ENCODE measurements at places on chromosomes 1 and 21. TPM values are rescaled to one million over a fixed set of nuclear protein-coding genes. Genes with fewer than 3 reads are reported as not detected.

The PCSK9 gene
- total RNA-seq: 2.6 TPM

DNA sequence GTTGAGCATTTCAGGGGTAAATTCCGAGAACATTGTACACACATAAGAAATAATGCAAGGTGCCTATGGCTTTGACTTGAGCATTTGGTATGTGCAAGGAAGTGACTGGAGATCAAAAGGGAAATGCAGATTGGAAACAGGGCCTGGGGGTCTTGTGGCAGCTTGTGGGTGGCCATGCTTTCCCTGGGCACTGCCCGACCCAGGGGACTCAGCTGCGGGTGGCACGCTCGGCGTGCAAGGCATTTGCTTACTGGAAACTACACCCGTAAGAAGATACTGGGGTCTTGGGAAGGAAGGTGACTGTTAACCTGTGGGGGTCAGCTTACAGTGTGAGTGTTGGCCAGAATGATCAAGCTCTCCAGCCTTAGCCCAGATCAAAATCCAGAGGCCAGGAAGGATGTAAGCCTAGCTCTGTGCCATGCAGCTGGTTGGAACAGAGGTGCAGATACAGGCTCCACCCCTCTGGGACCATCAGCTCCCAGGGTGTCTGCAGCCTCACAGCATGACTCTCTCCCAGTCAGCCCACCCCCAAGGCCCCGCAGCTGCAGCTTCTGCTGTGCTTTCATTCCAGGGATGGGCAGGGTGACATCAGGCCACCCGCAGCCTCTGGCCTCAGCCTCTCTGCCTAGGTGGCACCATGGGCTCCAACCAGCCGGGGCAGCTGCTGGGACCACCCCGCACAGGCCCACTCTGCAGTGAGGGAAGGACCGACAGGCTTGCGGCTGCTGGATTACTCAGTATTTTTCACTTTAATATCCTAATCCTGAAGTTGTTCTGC, 55.1 kb downstream of the KIF26B start:
- DNase-seq: no peak

DNA sequence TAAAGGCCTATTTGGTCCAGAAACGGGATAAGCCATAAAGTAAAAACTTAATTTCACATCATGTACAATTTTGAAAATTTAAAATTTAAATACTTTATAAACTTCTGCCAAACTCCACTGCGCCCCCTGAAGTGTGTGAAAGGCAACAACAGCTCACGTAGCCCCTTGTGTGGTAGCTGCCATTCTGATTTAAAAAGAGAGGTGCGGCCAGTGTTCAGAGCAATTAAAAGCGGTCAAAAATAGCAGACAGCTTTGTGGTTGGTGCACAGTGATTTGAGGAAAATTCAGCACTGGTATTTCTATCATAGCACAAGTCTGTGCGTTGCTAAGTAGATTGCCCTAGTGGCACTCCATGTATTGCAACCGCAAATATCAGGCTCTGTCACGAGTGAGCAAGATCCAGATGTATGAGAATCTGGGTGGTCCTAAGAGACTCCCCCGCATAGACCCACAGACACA, 122.5 kb downstream of the ATG4C start:
- no peak for DNase-seq

- DNase-seq: no peak
Measured at GRCh38 chr1:87129038-87129437, 199.6 kb upstream of the LMO4 start.

DNA sequence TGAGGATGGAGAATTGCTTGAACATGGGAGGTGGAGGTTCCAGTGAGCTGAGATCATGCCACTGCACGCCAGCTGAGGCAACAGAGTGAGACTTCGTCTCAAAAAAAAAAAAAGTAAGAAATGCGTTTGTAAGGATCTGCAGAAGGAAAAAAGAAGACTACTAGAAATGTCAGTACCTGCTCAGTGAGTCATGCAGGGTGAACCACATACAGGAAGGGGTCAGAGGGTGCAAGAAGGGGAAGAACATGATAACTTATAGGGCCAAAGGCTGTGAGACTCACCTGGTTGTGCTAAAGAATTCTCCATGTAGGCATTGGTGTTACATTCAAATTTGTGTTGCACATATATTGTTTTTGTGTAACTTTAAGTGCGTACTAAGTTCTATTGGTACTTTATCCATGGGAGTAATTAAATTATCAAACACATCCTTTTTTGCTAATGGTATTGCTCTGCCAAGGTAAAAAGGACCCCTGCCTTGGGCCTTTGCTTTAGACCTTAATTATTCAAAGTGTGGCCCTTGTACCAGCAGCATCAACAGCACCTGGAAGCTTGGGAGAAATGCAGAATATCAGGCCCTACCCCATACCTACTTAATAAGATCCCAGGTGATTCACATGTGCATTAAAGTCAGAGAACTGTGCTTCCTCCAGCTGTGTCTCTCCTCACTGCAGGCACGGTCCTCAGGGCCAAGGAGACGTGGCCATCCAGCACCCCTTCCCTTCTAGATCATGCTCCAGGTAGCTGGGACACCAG, 96.4 kb upstream of the PPP2R5A start:
- no peak for DNase-seq

The RGS7 gene
- 1.5 TPM for total RNA-seq

The SYNC gene
- 30.4 TPM for total RNA-seq

The CSTB gene
- 18.9 TPM for total RNA-seq

DNA sequence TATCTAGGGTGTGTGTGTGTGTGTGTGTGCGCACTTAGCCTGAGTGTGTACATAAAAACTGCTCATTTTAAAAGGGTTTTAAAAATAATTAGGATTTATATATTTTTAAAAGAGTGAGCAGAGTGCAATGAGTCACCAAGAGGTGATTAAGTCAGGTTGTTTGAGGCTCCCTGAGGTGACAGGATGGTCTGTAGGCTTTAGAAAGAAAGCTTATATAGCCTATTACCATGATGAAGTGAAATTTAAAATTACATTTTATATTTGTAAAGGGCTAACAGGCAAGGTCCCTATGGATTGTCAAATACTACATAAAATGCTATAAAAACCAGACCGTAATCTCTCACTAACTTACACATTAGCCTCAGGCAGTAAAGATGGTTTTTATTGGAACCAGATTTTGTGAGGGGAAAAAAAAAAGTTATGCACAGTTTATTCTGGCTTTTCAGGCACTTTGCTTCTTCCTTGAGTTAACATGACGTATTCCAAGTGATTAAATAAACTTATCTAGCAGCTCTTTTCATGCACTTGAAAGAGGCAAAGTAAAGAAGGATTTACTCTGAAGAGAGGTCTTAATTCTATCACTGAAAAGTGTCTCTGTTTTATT, 711.7 kb upstream of the PTBP2 start:
- DNase-seq: no peak

The CD34 gene
- total RNA-seq: 7.5 TPM

GRCh38 chr1:204968135-204968534, 74.9 kb upstream of the CNTN2 start:
- no peak for DNase-seq

The KCNT2 gene
- total RNA-seq: 0.96 TPM

- DNase-seq: no peak
Measured at GRCh38 chr1:201065686-201066085, 42.2 kb upstream of the KIF21B start.

The BMP8A gene
- not detected for total RNA-seq

GRCh38 chr21:32094804-32095203, 184.0 kb downstream of the MIS18A start:
- no peak for DNase-seq

- DNase-seq: no peak
Measured at GRCh38 chr1:64030411-64030810, 173.0 kb upstream of the UBE2U start.

GRCh38 chr1:5680600-5680999, 311.6 kb downstream of the NPHP4 start:
- DNase-seq: no peak

The RPE65 gene
- total RNA-seq: not detected

DNA sequence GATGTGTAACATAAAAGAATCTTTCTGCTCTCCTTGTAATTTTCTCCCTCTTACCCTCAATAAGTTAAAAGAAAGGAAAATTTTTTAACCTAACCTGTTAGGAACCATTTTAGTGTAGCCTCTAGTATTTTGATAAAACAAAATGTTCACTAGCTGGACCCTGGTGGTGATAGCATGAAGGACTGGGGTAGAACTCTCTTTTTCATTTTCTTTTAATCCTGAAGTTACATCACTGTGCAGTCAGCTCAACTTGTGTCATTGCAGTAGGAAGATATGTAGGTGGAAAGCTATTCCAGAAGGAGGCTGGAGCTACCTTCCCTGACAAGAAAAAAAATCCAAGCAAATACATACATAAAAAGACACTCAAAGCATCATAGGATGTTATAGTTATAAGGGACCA, 39.3 kb downstream of the NFIA start:
- DNase-seq: no peak

DNA sequence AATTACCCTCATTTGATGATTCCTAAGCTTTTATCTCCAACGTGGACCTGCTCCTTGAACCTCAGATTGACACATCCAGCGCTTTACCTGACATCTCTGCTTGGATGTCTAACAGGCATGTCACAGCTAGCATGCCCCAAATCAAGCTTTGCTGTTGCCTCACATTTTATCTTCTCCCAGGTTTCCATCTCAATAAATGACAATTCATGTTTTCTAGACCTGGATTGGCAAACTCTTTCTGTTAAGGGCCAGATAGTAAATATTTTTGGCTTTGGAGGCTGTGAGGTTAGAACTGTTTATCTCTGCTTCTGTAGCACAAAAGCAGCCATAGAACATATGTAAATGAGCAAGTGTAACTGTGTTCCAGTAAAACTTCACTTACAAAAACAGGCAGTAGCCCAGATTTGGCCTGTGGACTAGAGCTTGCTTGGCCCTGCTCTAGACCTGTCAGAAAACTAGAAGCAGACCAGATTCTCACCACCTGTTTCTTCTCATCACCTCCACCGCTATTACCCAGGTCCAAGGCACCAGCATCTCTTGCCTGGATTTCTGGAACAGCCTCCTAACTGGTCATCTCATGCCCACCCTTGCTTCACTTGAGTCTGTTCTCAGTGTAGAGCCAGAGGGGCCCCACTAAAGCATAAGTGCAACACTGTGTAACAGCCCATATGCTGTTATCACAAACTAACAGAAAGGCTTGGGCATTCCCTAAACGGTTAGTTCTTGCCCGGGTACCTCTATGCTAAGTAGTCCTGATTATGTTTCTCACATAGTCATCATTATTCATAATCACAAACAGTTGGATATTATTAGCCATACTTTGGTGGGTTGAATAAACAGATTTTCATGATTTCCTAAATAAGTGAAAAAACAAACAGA, 42.3 kb downstream of the UBE4B start:
- no peak for DNase-seq

GRCh38 chr1:223667484-223668182, 2.1 kb upstream of the CAPN8 start:
- DNase-seq: no peak

GRCh38 chr1:67896826-67897225, 63.6 kb upstream of the GNG12 start:
- DNase-seq: no peak

DNA sequence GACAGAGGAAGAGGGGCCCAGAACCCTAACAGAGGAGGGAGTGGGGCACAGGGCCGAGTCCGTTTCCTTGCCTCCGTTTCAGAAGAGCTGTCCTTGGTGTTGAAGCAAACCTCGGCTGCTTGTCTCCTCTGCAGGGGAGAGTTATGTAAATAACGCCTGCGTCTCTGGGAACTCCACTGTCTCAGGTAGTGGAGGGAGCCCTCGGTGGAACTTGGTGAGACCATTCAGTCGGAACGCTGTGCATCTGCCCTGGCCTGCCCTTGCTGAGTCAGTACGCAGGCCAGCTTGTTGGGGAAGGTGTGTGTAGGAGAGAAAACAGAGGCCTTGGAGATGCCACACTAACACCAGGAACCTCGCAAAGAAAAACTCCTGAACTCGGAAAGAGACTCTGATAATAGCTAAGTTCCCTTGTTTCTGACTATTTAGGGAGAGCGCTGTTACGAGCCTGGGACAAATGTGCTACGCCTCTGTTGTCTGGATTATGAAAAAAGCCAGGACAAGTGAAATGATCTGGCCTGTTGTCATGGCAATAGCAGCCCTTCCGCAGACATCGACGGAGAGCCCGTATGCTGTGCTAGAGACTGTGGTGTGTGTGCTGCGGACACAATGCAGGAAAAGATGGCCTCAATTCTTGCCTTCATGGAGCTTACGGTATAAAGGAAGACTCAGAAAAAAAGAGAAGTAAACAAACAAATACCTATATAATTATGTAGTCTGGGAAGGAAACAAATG, 94.6 kb upstream of the AKT3 start:
- no peak for DNase-seq

DNA sequence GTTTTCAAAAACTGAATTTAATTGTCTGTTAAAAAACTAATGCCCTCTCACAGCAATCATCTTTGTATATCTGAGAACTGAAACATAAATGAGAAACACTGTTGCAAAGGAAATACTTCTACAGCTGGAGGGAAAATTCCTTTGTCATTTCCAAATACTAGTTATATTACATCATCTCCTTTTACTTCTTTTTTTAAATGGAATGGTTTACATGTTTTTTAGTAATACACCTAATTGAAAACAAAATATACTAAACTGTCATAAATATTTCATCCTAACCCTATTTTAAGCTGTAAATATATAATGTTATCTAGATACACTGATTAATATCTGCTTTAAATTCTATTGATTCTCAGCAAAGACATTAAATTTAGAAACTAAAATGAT, 19.1 kb downstream of the CDC42BPA start:
- DNase-seq: no peak

- peak; percentile 77 for DNase-seq
Measured at GRCh38 chr1:203342192-203342940, 8.6 kb downstream of the FMOD start.

The TAS1R2 gene
- total RNA-seq: not detected

- no peak for DNase-seq
Measured at GRCh38 chr1:94236013-94236491, 1.3 kb downstream of the ARHGAP29 start.

- no peak for DNase-seq
Measured at GRCh38 chr1:40045182-40045581, 4.7 kb downstream of the CAP1 start.

GRCh38 chr1:207647671-207648333, 2.9 kb downstream of the CR1L start:
- DNase-seq: no peak

GRCh38 chr1:158290321-158290844, 660 bp downstream of the CD1C start:
- DNase-seq: no peak

The C1orf167 gene
- not detected for total RNA-seq

The NOL9 gene
- 8.6 TPM for total RNA-seq

DNA sequence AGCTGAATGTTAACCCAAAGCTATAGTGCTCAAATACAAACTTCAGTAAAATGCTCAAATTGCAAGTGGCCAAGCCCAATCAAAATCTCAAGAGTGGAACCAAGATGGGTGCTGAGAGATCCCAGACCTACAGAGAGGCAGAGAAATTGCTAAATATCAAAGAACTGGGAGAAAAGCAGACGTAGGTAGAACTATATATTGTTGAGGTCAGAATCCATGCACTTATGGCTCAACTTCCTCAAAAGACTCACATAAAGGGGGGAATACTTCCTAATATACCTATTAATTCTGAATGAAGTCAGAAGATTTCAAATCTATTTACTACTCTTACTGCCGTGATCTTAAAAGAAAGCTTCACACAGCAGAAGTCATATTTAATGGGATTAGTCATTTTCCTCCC, 65.2 kb downstream of the PUM1 start:
- DNase-seq: no peak

The B3GALNT2 gene
- total RNA-seq: 42.2 TPM
